BJ (cell line): ENCODE measurements at places on chromosomes 2 and 18. TPM values are rescaled to one million over a fixed set of nuclear protein-coding genes. Genes with fewer than 3 reads are reported as not detected.

TTLL4 gene
- polyA plus RNA-seq: 12.9 and 14.1 TPM in 2 replicates

DNA sequence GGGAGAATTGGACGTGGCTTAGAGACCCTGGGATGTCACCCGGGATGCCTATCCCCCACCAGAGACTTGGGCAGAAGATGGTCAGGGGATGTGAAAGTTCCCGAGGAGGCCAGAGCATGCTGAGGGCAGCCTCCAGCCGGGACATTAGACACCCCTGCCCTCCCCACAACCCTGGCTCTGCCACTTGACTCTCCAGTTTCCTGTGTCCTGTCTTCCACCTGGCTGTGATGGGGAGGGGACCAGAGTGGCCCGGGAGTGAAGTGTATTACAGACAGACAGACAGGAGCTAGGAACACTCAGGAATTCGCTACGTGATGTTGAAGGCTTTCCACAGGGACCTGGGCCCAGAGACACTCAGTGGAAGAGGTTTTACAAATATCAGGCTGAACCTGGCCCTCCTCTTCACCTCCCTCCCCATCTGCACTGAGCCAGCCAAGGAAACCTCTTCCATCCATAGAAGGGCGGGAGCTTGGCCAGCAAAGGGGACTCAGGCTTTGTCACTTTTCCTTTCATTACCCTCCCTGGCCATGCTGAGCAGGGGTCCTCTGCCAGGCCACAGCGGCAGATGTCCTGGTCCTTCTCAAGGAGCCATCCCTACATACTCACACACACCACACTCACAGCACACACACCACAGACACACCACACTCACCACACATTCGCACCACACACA is 60.7 kb downstream of the SDC1 start:
- no peak for DNase-seq

DNA sequence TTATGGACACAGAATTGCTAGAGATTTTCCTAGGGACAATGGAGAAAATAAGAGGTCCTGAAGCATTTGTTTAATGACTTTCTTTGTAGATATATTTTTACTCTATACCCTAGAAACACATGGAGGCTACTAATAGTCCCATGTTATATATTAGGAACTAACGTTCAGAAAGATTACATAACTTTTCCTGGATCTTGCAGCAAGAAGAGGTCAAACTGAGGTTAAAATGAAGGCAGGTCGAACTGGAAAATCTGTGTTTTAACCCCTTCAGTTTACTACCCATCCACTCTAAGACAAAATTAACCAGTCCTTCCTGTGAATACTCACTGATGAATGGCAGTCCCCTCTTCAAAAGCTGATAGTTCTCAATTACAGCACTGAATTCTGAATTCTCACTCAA is 1415.8 kb upstream of the CELF4 start:
- DNase-seq: no peak

DNA sequence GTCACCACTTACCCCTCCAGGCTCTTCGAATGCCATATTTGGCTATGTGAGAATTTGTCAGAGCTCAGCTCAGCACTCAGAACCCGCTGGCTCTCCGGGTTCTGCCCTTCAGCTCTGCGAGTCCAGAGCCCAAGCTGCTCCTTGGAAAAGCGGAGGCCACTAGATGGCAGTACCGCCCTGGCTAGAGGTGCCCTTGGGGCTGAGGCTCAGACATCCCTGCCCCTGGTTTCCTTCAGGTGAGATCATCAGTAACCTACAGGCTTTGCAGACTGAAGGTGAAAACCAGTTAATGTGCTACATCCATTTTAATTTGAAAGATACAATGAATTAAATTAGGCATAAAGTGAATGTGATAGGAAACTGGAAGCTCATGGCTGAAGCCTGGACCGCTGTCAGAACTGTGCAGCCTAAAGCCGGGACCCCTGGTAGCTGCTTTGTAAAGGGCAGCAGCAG is 285.6 kb downstream of the AGAP1 start:
- DNase-seq: no peak

IL1RL1 gene
- polyA plus RNA-seq: not detected in 2 replicates

DNA sequence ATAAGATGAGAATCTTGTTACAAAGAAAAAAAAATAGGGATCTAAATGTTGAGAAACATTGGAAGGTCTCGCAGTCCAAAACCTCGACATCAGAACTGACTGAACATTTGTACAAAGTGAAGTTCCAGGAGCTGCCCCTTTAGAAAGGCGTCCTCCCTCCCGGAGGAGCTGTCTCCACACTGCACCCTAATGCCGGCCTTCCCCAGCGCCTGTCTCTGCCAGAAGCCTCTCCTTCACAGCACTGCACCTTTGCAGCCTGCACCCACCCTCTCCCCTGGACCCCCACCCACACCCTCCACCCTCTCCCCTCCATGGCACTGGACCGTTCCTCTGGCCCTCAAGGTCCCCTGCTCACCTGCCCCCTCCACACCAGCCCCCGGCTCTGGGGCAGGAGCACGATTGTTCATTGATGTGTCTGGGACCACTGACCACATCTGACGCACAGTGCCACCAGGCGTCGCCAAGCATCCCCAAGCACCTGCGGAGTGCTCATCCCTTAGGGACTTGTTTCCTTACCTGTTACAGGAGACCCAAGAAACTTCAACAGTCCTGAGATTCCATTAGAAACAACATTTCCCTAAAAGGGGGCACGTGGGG is 90.3 kb upstream of the SNTG2 start:
- no peak for DNase-seq

GRCh38 chr2:25349397-25349796 is 7.7 kb upstream of the DNMT3A start:
- no peak for DNase-seq

GRCh38 chr2:113203901-113204519 is 30.2 kb downstream of the PSD4 start:
- no peak for DNase-seq

DNA sequence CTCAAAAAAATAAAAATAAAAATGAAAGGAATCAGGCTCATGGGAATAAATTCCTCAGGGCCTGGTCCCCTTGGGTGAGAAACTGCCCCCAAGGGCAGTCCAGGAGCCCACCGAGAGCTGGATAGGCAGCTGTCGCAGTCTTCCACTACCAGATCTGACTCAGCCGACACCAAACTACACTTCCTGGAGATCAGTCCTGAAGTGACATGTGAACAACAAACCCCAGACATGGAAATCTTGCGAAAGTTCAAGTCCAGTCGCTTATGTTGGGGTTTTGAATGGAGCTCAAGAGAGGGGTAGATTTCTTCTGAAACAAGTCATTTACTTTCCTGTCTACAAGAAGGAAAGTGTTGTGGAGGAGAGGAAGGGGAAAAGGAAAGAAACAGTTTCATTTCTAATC is 12.9 kb downstream of the ADCY3 start:
- DNase-seq: no peak

- no peak for DNase-seq
These were observed 76.4 kb upstream of the CYRIA start for GRCh38 chr2:16742026-16742425.

DNA sequence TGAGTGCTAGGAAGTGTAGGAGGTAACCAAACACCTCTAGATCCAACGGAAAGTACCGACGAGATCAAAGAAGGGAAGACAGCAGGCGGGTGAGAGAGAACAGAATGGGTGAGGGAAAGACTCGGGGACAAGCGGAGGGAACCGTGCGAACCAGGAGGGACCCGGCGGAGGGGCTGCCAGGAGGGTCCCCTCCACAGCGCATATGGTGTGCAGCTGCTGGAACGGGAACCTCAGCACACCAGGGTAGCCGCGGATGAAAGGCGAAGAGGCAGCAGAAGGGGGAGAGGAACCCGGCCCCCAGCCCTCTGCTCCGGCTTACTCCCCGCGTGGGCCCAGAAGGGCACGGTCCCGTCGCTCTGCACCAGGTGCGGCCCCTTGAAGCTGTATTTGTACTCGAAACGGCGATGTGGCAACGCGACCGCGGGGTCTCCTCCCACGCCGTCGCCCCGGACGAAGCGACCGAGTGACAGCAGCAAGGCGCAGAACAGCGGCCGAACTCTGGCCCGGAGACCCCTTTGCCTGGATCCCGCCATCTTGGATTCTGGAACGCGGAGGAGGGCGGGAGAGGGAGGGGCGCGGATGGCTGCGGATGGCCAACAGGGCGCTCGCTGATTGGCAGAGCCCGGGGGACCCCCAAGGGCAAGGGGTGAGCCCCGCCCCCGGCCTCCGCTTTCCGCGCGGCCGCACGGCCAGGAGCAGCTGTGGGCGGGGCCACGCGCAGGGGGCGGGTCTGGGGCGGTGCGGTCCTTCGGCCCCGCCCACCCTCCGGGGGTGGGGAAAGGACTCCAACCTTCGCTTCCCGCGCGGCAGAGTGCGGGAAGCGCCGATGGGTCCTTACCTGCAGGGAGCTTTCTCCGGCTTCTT is at the start of gene LMAN1:
TSS of gene LMAN1 (minus strand) at position 554 of the 864 bp plus-strand sequence. CDS start at position 533, 21 bp downstream.
- DNase-seq: peak; percentile 57

AGXT gene
- polyA plus RNA-seq: not detected in 2 replicates

ANKRD62 gene
- not detected in 2 replicates for polyA plus RNA-seq

GRCh38 chr2:177031438-177032180 is 181.0 kb upstream of the HNRNPA3 start:
- no peak for DNase-seq

- peak; percentile 39 for DNase-seq
These were observed at the start of gene EVA1A for GRCh38 chr2:75560768-75561565. Gene EVA1A, minus strand, starts transcription at chr2:75560939. Its CDS starts 42,799 bp downstream, at chr2:75518140.

SERPINB3 gene
- not detected in 2 replicates for polyA plus RNA-seq

DNA sequence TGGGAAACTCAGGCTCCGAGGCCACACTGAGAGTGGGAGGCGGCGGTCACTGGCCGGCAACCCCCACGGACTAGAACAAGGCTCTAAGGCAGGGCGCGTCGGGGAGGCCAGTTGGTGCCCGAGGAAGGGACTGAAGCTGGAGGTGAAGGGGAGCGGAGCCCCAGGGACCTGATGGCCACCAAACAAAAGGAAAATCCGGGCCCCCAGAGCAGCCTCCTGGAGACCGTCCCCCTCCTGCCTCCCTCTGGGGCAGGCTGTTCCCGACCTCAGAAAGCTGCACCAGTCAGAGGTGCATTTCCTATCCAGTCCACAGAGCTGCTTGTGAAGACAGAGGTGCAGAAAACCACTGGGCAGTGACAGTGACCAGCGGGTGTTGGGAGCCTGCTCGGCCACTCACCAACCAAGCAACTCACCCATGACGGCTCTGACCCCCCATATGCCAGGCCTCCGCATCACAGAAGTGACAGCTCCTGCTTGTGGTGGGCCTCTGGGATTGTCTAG is 172.7 kb downstream of the TWIST2 start:
- DNase-seq: no peak

GRCh38 chr2:145085612-145086011 is 565.7 kb upstream of the ZEB2 start:
- no peak for DNase-seq

EPHA4 gene
- polyA plus RNA-seq: 57.2 and 63.2 TPM in 2 replicates

KCNE4 gene
- polyA plus RNA-seq: 16.6 and 18.5 TPM in 2 replicates

GRCh38 chr2:233519787-233520611 is 46.6 kb downstream of the USP40 start:
- DNase-seq: no peak

GRCh38 chr18:11419338-11419737 is 190.1 kb upstream of the SLC35G4 start:
- DNase-seq: no peak

DNA sequence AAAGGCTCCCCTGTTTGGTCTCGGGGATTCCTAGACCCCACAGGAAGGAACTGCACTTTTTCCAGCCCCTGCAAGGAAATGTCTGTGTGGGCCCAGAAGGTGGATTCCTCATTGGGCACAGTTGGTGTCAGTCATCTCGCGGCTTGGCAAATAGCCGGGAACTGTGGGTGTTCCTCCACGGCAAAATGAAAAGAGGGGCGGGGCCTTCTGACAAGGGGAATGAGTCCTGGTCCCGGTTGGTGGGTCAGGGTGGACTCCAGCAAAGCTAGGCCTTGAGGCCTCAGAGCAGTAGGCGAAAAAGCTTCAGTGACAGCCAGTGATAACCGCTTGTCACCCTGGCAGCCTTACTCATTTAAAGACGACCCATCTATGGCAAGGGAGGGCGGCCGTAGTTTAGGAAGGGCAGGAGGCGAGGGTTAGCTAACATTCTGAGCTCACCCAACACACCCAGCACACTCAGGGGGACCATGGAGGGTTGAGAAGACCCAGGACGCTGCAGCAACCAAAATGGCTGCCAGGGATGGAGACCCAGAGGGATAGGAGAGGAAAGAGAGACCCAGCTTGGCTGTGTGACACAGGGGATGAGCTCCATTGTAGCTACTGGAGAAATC is 16.5 kb downstream of the SLC4A3 start:
- no peak for DNase-seq

DNA sequence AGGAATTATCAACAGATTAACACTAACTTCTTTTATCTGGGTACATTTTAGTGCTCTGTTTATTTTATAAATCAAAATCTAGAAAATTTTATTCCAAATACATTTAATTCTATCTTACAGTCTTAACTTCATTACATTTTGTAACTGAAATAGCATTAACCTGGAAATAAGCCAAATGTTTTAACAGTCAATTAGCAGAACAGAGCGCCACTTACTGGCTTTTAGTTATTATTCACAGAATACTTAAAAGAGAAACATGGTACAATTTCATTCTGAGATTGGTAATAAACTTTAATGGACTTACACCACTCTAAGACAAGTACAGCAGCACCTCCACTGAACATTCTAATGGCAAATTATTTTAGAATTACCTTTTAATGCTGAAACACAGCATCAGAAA is 38.6 kb downstream of the SS18 start:
- no peak for DNase-seq

DCDC2C gene
- not detected in 2 replicates for polyA plus RNA-seq

- DNase-seq: no peak
These were observed 1.7 kb upstream of the SMARCAL1 start for GRCh38 chr2:216410550-216410949.

GRCh38 chr2:52594026-52594425 is 1173.6 kb upstream of the CHAC2 start:
- DNase-seq: no peak

GRCh38 chr2:141994066-141994465 is 136.8 kb downstream of the LRP1B start:
- no peak for DNase-seq

MC2R gene
- not detected in 2 replicates for polyA plus RNA-seq

DNA sequence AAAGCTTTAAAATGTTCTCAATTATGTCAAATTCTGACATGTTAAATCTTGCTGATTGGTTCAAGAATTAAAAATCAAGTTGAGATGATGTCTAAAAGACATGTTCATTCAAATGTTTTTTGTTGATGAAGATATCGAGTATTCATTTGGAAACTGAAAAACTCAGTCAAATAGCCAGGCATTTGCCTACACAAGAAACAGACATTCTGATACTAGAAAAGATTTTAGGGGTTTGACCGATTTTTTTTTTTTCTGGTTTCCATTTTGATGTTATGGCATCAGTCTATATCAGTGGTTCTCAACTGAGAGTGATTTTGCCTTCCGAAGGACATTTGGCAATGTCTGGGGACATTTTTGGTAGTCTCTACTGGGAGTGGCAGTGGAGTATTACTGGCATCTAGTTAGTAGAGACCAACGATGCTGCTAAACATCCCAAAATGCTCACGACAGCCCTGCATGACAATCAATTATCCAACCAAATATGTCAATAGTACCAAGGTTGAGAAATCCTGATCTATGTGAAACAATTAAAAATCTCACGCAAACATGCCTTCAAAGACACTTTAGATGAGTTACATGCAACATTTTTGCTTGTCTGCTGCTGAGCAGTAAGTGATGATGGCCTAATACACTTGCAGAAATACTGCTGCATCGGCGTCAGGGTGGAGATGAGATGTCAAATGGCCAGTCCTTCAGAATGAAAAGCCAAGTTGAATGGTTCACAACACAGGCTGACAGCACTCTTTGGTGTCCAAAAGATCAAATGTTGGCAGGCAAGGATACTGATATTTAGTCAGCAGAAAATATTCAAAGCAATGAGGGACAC is 12.5 kb downstream of the RASGRP3 start:
- no peak for DNase-seq

FSIP2 gene
- 0.17 and 0.55 TPM in 2 replicates for polyA plus RNA-seq

GRCh38 chr2:174667250-174667860 is 69.8 kb upstream of the WIPF1 start:
- no peak for DNase-seq
